Inflammatory macrophage treated with lipopolysaccharide for 4 hours (primary cell): ENCODE measurements at places on chromosomes 1 and 21.
A peak's percentile ranks its signal among the peaks of the same experiment; 100 is the strongest.

DNA sequence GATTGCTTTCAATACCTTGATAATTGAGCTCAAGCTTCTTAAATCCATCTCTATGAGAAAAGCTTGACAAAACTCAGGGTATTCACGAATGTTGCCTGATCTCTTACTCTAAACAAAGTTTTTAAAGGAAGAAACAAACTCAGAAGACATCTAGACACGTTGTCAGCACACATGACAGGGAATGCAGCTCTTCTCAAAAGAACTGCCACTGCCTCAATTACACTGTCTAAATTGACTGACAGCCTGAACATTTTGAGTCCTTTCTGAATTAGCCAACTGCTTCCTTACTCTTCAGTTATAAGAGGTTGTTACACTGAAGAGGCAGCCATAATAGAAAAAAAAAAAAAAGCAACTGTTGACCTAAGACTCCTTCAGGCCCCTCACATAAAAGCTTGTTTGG is 1646.7 kb upstream of the B3GALT2 start:
- no peak for DNase-seq

- DNase-seq = no peak
These were observed 29.4 kb upstream of the LRRN2 start for GRCh38 chr1:204714861-204715511.

DNA sequence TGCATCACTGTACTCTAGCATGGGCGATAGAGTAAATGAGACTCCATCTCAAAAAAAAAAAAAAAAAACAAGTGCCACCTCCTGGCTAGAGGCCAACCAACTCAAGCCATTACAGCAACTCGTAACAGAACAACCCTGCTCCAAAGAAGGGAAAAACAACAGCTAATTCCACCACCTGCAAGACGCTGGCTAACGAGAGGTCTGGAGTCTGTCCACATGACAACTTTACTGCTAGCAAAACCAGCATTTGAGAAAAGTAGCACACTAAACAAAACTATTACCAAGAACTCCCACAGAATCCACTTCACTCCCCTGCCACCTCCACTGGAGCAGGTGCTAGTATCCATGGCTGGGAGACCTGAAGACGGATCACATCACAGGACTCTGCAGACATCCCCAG is 24.1 kb upstream of the EGLN1 start:
- no peak for DNase-seq

GRCh38 chr1:244868484-244869363 is 4.4 kb upstream of the HNRNPU start:
- DNase-seq = no peak

DNA sequence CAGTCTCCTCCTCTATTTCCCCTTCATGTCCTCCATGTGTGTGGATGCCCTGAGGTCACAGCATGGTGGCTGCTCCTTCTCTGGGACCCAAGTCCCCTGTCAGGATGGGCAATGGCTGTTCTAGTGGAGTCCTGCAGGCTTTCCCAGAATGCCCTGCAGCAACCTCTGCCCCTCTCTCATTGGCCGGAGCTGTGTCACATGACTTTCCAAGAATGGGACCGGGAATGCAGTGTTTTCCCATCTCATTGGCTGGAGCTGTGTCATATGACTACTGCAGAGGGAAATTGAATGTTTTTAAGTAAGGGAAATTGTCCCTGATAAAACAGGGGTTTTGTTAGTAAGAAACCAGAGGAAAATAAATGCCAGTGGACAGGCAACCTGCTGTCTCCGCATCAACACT is 365.9 kb downstream of the PTPRU start:
- DNase-seq = no peak

DNA sequence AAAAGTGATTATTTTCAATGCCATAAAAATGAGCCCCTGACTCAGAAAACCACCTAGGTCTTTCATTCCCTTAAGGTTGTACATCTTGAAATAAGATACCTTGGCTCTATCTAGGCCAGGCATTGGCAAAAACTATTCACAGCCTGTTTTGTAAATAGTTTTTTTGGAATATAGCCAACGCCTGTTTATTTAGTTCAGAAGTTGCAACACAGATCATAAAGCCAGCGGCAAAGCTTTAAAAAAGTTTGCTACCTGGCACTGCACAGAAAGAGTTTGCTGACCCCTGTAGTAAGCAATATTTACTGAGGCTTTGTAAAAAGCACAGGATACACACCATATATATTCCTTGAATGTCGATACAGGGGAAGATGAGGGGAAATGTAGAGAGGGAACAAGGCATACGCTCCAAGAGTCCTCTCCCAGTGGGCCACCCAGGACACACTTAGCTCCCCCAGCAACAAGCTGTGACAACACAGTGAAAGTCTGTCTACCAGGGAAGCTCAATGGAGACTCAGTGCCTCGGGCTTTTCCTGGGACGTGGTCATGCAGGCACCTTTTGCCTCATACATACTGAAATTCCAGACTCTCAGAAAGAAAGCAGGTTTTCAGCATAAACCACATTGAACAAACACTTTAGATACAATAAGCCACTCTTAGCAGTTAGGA is 20.5 kb downstream of the TARBP1 start:
- DNase-seq = no peak

DNA sequence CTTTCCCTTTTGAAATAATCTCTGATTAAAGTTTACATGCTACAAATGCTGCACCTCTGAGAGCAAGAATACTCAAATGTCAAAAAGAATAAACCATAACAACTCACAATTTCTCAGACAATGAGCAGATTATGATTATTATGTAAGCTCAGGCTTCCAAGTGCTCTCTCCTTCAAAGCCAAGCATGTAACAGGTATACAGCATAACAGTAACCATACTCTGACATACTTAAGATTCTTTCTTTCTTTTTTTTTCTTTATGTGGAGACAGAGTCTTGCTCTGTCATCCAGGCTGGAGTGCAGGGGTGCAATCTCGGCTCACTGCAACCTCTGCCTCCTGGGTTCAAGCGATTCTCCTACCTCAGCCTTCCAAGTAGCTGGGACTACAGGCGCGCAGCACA is 155.4 kb downstream of the EIF4G3 start:
- no peak for DNase-seq

- no peak for DNase-seq
These were observed 31.0 kb upstream of the POU3F1 start for GRCh38 chr1:38077523-38078147.

DNA sequence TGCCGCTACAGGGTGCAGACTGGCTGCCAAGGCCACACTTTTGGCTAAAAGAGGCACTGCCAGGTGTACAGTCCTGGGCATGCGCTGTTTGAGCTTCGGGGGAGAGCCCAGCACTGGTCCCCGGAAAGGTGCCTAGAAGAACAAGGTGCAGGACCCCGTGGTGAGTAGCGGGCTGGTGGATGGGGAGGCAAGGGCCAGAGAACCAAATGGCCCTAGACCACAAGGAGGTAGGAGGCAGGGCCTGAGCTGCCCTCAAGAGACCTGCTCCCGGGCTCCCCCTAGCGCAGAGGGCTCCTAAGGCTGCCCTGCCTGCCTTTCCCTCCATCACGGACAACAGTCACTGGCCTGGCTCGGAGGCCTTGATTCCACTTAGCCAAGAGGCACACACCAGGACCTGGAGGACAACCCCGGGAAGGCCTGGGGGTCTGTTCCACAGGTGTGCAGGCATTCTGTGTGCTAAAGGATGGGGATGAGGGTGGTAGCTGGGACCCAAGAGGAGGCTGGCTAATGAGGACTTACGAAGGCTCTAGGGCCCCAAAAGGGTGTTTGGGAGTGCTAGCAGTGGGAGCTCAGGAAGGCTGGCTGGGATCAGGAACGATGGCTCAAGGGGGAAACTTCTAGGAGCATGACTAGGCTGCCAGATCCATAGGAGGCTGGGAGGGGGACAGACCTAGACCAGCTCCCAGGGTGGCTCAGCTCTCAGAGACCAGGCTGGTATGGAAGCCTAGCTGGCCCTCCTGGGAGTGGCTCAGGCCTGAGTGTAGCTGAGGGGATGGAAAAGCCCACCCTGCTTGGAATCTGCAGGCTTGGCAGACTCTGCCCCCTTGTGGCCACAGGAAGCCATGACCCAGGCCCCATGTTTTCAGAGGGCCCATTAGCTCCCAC is 742 bp downstream of the ARTN start:
- peak; percentile 64 for DNase-seq

DNA sequence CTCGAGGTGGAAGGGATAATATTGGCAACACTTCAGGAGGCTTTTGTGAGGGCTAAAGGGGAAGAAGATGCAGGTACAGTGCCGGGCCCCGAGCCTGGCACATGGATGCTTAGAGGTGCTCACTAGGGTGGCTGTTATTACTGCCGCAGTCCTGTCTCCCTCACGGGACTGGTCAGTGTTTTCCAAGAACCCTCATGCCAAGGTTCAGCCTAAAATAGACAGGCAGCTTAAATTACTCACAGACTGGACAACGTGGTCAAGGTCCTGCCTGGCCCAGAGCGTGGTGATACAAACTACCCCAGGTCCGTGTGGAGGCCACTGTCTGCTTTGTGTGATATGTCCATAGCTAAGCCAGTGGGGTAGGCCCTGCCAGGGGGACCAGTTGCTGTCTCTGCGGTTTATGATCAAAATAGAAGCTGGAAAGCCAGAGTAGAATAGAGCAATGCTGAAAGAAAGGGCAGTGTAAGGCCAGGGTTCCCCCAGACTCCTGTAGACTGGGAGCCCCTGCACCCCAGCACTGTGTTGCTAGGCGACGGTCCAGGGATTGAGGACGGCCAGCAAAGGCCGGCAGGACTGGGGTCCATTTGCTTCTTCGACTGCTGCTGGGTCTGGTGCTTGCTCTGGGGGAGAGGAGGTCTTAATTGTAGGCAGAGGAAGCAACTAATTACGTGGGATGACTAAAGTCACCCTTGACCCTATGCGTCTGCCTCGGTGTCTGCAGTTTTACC is 36.1 kb downstream of the ELAPOR1 start:
- no peak for DNase-seq

DNA sequence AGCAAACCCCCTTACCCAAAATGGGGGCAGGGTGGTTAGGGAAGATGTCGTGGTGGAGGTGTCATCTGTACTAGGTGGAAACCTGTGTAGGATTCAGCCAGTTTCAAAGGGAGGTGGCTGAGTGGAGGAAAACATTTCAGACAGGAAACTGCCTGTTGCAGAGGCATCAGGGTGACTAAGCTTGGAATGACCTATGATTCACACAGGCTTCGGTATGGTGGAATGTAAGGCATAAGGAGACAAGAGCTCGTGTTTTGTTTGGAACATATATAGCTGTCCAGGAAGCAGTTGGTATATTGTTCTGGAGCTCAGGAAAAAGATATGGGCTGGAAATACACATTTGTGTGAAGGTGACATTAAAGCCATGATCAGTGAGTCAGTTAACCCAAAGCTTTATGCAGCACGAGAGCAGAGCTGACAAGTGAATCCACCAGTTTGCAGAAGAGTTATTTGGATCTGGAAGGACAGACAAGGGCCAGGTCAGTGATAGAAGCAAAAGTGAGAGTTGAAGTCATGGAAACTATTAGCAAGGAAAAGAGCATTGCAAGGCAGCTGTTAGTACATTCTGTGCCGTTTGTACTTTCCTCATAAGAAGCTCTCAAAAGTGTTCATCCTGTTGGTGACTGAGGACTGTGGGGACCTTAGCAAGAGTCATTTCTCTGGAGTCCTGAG is 12.2 kb downstream of the UTP25 start:
- DNase-seq = peak; percentile 68

GRCh38 chr1:42921769-42922168 is 36.9 kb downstream of the SLC2A1 start:
- no peak for DNase-seq

DNA sequence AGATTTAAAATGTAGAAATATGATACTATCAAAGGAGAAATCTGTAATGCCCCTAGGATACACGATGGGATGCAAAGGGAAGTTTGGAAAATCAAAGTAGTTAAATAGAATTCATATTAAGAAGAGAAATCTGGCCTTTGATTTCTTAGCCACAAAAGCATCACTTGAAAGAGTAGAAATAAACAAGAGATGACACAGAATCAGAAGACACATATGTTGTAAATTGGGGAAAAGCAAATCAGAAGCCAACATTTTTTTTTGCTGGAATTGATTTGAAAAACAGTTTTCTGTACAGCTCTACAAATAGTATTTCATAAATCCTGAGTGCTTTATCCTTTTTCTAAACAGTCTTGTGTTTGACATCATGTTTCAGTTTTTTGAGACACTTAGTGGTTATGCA is 12.4 kb upstream of the TNFSF18 start:
- DNase-seq = no peak

DNA sequence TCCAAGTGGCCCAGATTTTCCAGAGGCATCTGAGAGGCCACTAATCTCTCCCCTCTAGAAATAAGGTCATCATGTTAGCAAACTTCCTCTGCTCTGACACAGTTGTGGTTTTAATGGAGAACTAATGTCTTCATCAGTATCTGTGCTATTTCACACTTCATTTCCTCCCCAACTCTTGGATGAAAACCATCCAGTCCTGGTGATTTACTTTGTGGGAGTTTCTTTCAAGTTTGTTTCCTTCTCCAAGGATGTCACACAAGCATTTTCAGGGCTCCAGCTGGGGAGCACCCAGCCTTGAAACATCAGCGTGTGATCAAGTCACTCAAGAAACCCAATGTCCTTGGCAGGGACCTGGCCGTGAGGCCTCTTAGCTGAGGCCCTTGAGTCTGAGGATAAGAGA is 38.8 kb downstream of the TBX15 start:
- no peak for DNase-seq

- DNase-seq = no peak
These were observed 33.7 kb downstream of the PSEN2 start for GRCh38 chr1:226903819-226904716.

DNA sequence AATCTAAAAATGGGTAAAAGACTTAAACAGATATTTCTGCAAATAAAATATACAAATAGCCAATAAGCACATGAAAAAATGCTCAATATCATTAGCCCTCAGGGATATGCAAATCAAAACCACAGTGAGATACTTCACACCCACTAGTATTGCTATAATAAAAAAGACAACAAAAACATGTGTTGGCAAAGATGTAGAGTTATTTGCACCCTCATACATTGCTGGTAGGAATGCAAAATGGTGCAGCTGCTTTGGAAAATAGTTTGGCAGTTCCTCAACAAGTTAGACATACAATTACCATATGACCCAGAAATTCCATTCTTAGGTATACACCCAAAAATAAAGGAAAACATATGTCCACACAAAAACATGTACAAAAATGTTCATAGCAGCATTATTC is 30.2 kb downstream of the ZZZ3 start:
- DNase-seq = no peak

DNA sequence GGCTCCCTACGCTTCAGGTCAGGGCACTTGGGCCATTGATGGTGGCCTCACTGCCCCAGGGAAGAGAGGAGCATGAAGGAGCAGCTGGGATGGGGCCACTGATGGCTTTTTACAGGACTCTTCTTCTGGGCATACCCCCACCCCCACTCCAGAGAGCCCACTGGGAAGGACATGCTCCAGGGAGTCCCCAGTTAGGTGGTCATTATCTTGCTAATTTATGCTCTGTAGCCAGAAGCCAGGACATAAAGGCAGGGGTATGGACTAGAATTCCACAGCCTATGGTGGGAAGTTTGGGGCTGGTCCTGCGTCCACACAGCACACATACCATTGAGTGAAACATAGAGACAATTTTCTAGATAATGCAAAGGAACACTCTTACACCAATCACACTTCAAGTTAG is 8.8 kb upstream of the GRIK3 start:
- DNase-seq = no peak
